Effector memory CD8-positive, alpha-beta T cell (primary cell): ENCODE measurements at places on chromosomes 12 and 14.

DNA sequence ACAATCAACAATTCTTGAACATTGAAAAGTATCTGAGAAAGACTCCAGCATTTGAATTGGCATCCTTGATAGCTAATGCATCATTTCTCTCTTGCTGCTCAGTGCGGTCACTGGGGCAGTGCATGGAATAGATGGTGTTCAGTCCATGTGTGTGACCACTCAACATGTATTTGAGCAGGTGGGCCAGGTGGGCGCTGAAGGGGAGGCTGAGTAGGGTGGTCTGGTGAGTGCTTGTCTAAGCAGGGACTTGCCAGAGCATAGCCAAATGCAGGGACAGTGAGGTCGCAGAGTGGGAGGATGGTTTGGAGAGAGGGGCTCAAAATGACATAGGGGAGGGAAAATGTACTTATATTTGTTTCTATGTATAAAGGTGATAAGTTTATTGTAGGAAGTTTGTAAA is 409.0 kb downstream of the TMEM121 start:
- DNase-seq, result no peak
- H3K4me1 ChIP-seq, result no peaks in the 10 kb centered on the region
- no peak overlapping the region for H3K27ac ChIP-seq
- H3K27me3 ChIP-seq, result peaks cover 51% of the 10 kb centered on the region

GRCh38 chr12:95963096-95963495 is 20.0 kb downstream of the AMDHD1 start:
- no peak for DNase-seq
- no peak overlapping the region for H3K27ac ChIP-seq
- H3K4me3 ChIP-seq, result no peak overlapping the region
- H3K36me3 ChIP-seq, result no peaks in the 10 kb centered on the region

DNA sequence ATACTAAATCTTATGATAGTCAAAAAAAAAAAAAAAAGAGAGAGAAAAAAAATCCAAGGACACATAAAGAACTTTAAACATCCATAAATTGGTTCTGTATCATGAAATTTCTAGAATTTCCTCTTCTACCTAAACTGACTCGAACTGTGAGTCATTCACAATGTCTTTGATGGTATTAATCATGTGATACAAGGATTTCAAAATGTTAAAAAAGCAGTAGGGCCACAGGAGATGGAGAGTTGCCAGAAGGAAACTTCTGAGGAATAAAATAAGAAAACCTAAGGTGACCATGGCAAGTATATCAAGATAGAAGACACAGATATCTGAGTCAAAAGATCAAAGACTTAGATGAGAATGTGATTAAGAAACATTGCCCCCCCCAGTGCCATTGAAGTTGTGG is 1320.9 kb upstream of the FLRT2 start:
- no peaks in the 10 kb centered on the region for H3K27me3 ChIP-seq
- no peaks in the 10 kb centered on the region for H3K36me3 ChIP-seq
- no peak overlapping the region for H3K4me3 ChIP-seq
- no peak overlapping the region for H3K27ac ChIP-seq
- no peak for DNase-seq
- H3K4me1 ChIP-seq, result no peaks in the 10 kb centered on the region

DNA sequence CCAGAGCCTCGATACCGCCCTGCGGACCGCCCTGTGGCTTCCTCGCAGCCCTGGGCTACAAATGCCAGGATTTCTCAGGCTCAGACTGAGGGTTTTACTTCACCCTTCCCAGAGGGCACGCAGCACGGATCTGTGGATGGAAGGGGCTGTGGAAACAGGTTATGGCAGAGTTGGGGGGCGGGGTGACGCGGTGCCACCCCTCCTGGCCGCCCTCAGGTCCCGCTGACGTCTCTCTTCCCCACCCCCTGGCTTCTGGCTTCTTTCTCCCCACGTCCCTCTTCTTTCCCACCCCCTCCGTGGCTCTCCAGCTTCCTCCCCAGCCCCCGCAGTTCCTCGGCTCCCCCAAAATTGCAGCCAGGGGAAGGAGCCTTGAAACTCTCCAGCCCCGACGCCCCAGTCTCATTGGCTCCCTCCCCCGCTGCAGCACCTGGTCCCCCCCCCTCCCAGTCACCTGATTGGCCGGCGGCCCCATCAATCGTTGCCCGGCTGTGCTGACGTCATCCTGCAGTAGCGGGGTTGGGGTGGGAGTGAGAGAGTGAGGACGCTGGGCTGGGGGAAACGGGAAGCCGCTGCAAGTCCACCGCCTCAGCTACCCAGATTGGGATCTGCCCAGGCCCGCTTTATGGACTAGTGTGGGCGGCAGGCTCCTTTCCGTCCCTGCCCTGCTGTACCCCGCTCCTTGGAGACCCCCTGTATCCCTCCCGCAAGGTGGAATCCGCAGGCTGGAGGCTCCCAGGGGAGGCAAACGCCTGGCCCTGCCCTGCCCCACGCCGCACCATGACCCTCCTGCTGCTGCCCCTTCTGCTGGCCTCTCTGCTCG is at the start of gene CLSTN3:
CLSTN3 (plus strand) TSS at position 500 of the 820 bp plus-strand sequence; CDS start at position 778, 278 bp downstream.
- peaks cover 29% of the 10 kb centered on the region for H3K36me3 ChIP-seq
- peak within 1 kb of the TSS; percentile 95 for H3K27ac ChIP-seq
- DNase-seq, result peak; percentile 82
- H3K4me1 ChIP-seq, result peaks cover 42% of the 10 kb centered on the region

- DNase-seq, result no peak
- H3K27ac ChIP-seq, result no peak overlapping the region
- H3K4me1 ChIP-seq, result no peaks in the 10 kb centered on the region
These were observed 22.9 kb downstream of the TRHDE start for GRCh38 chr12:72295101-72295500.

- peaks cover 3% of the 10 kb centered on the region for H3K36me3 ChIP-seq
- H3K4me1 ChIP-seq, result no peaks in the 10 kb centered on the region
- H3K27ac ChIP-seq, result no peak overlapping the region
- no peak overlapping the region for H3K4me3 ChIP-seq
- DNase-seq, result no peak
- peaks cover 66% of the 10 kb centered on the region for H3K27me3 ChIP-seq
These were observed 18.6 kb upstream of the COL2A1 start for GRCh38 chr12:48022676-48023385.

GRCh38 chr12:121334513-121335343 is 17.5 kb downstream of the ANAPC5 start:
- peak overlapping the region; percentile 71 for H3K27ac ChIP-seq
- no peaks in the 10 kb centered on the region for H3K27me3 ChIP-seq
- peak; percentile 33 for DNase-seq

DNA sequence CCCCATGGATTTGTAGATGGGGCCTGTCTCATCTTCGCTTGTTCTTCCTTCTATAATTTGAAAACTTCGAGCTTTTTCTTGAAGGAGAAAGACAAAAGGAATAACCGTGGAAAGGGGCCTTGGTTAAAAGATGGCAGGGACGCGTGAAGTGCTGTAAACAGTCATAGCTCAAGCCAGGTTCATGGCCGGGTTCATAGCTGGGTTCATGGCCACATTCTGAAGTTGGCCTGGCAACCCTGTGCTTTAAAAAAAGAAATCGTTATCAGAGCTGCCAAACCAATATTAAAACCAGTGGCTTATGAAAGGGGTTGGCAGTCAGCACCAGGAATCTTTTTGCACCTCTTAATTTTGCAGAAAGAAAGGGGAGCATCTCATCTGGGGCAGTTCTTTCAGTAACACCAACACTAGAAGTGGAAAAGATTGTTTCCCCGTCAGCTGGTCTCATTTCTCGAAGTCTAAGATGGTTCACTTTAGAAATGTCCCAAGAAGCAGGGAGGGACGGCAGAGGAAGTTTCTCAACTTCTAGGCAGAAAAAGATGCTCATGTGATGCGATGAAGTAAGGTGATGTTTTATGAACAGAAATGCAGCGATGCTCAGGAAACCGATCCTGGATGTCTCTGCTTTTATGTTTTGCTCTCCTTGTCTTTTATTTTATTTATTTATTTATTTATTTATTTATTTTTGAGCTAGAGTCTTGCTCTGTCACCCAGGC is 193.1 kb upstream of the TBX3 start:
- no peak overlapping the region for H3K27ac ChIP-seq
- no peaks in the 10 kb centered on the region for H3K27me3 ChIP-seq
- DNase-seq, result no peak
- H3K36me3 ChIP-seq, result no peaks in the 10 kb centered on the region

DNA sequence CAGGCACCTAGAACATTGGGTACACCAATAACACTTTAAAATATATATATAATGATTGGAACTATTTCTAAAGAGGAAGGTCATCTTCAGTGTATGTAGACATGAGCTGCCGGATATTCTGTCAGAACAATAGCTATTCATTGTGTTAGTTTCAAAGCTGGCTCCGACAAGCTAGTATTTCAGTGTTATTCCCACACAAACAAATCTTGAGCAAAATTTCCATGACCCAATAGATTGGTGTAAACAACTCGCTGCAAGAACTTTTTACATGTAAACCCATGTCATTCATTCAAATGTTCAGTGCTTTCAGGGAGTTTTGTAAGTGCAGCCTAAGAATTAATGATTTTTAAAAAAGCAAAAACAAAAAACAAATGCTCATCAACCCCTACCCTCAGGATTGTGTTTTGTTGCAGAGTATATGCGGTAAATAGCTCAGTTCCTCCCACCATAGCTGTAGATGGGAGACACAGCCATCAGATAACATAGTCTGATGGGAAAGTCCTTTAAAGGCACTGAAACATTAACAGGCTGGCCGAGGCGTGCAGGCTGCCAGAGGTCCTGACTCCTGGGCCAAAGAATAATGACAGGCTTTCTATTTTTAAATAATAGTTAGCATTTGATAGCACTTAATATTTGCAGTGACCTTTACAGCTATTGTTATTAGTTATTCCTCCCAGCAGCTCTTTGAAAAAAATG is 150.3 kb upstream of the ARHGAP5 start:
- DNase-seq, result no peak
- H3K4me3 ChIP-seq, result no peak overlapping the region
- no peaks in the 10 kb centered on the region for H3K36me3 ChIP-seq
- H3K27me3 ChIP-seq, result no peaks in the 10 kb centered on the region
